T-helper 17 cell (primary cell): ENCODE measurements at places on chromosomes 5 and 9. TPM values are rescaled to one million over a fixed set of nuclear protein-coding genes. Genes with fewer than 3 reads are reported as not detected.

DNA sequence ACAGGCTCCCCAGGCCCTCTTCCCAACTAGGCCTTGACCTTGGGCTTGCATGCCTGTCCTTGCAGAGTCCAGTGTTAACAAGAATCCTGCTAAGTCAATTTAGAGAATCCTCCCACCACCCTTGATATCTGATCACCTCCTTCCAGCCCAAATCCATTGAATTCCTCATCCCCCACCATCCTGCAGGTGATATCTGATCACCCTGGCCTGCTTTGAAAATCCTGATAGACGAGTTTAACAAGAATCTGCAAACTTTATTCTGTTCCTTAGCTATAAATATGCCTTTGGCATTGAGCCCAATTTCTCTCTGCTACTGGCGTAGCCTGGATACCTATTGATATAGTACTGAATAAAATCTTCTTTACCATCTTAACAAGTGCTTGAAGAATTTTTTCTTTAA lies 125.5 kb downstream of the DIRAS2 start:
- DNase-seq: no peak

DNA sequence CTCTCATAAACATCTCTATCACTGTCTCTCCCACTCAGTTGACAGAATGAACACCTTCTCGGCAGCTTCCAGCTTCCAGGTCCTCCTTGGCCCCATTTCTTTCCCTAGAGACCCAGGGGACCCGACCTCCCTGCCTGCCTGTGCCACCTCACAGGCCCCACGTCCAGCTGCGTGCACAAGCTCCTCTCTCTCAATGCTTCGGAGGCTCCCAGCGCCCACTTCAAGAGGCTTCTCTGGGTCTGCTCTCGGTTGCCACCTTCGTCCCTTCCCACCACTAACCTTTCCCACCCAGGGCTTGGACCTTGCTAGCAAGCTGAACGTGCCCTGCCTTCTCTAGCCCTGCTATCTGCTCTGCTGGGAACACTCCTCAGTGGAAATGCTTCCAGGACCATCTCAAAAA lies 2.8 kb upstream of the N4BP3 start:
- DNase-seq: no peak

- no peak for DNase-seq
These were observed 58.4 kb downstream of the ARHGEF37 start for GRCh38 chr5:149639737-149640136.

DNA sequence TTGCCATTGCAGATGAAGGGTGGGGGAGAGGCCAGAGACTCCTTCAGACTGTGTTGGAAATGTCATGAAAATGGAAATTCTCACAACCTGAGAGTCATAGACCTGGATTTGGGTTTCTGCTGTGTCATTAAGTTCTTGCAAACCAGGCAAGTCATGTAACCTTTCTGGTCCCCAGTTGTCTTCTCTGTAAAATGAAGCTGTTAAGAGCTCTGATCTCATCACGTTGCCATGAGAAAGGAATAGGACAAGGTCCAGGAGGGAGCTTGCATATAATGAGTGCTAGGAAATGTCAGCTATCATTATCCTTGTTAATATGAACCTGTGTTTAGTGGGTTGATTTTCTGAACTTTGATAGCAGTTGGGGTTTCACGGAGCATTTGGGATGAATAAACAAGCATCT lies 59.1 kb downstream of the FGF1 start:
- no peak for DNase-seq

- DNase-seq: no peak
These were observed 42.5 kb downstream of the CEMIP2 start for GRCh38 chr9:71725590-71726338.

- no peak for DNase-seq
These were observed 197.2 kb downstream of the DIRAS2 start for GRCh38 chr9:90445391-90445790.

DNA sequence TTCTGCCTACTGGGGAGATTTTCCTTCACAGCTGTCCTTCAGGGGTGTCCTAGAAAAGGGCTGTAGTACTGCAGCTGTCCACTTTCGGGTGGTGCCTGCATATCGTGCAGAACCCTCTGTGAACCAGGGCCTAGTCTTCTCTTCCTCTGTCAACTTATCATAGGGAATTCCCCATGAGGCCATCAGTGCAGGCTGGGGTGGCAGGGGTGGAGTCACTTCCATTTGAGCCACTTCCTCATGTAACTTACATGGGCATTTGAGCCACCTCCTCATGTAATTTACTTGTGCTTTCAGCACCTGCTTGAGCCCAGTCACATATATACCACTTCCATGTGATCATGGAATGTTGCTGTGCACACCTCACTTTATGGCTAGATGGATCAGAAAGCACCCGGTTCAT lies 742.0 kb upstream of the RGMB start:
- DNase-seq: no peak

DNA sequence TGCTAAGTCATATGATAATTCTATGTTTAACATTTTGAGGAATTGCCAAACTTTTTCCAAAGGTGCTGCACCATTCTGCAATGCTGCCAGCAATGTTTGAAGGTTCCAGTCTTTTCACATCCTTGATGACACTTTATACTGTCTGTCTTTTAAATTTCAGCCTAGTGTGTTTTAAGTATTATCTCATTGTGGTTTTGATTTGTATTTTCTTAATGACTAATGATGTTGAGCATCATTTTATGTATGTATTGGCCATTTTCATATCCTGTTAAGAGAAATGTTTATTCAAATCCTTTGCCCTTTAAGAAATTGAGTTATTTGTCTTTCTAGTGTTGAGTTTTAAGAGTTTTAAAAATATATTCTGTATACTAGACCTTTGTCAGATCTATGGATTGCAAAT lies 5.0 kb upstream of the TEX48 start:
- DNase-seq: no peak

- DNase-seq: no peak
These were observed 59.5 kb downstream of the FAM78A start for GRCh38 chr9:131216806-131217205.

DNA sequence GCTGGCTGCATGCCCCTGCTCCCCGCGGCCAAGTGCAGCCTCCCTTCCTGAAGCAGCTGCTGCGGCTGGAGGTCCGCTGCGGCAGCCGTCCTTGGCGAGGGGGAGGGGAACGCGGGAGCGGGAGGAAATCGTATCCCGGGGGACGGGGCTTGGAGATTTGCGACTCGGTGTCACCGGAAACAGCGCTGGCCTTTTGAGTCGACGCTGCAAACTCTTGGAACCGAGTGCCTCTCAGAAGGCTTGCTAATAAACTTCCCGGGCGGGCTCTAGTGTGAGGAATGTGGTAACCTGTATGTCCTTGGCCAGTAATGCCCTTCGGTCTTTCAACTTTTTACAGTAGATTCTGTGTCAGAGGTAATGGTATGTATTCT lies 82.7 kb downstream of the PTPDC1 start:
- no peak for DNase-seq

The HAVCR2 gene
- 2.3 TPM for total RNA-seq

The TICAM2 gene
- total RNA-seq: 0.52 TPM

The FGF18 gene
- 0.44 TPM for total RNA-seq
